ENCODE measurements at places on chromosomes 2 and 18.
A peak's percentile ranks its signal among the peaks of the same experiment; 100 is the strongest.

GRCh38 chr2:134689315-134689714 lies 29.5 kb downstream of the TMEM163 start:
- DNase-seq, result no peak

- DNase-seq, result no peak
These were observed 2.2 kb downstream of the IL36RN start for GRCh38 chr2:113061241-113061640.

DNA sequence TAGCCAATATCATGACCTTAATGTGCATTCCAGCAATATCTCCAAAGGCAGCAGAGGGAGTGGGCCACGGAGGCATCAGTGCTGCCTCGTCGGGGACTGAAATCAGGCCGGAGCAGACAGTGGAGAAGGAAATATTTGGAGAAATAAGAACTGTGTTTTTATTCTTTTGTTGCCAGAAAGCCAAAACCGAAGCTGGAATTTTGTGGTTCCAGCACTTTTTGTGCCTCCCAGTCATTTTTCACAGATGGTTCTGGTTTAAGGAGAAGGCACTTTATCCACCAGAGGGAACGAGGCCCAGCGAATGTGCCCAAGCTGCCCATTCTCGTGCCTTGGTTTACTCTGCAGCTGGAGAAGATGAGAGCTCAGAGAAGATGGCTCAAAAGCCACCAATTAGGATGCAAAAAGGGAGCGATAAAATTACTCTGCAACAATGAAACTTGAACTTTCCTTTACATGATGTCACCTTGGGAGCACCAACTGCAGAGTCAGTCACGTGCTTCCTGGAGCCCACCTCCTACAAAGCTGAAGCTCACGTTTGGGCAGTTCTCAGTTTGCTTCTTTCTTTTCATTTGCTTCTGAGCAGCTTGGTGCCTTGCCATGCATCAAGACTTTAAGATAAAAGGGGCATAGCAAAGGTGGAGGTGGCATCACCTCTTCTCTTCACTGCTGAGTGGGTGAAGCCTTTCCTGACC lies 288.7 kb downstream of the LPIN1 start:
- DNase-seq, result no peak

DNA sequence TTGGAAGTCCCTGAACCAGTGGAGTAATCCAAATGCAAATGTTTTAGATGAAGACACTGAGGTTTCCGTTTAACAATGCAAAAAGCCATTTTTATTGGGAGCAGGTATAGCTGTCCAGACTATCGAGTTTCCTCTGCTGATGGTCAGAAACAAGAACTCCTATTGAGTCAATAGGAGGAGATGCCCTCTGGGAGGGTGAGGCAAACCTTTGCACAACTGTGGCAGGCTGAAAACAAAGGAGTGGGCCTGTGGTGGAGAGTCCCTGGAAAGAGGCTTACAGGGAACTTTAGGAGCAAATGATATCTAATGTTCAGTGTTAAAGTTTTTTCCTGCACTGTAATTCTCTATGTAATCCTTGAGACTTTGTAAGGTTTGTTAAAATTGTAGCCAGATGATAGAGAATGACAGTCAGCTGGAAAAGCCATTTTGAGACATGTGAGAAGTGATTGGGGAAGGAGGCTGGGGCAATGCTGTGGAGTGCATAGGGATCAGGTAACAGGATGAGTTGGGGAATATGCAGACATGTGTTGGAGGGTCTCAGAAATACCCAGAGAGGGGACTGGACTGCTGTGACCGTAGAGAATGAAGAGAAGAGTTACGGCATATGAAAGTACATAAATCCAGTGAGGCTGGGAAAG lies 15.1 kb upstream of the EML4 start:
- DNase-seq, result peak; percentile 19

Measured in neural progenitor cell (in vitro differentiated cells).